ENCODE measurements at places on chromosomes 3 and 15.

- no peak for DNase-seq
Observed at GRCh38 chr15:54772663-54773062, 424.1 kb downstream of the RSL24D1 start.

GRCh38 chr3:155302481-155302880 lies 9.0 kb upstream of the STRIT1 start:
- DNase-seq = no peak

GRCh38 chr3:179150610-179151009 lies 2.5 kb downstream of the PIK3CA start:
- DNase-seq = no peak

- no peak for DNase-seq
Observed at GRCh38 chr3:170651260-170651845, 65.5 kb upstream of the SLC7A14 start.

- no peak for DNase-seq
Observed at GRCh38 chr3:135878501-135878900, 87.0 kb upstream of the PPP2R3A start.

- DNase-seq = no peak
Observed at GRCh38 chr3:46593979-46594378, 18.3 kb upstream of the FAM240A start.

- peak; percentile 29 for DNase-seq
Observed at GRCh38 chr15:63466378-63467192, 37.8 kb upstream of the USP3 start.

GRCh38 chr15:67389975-67390374 lies 131.0 kb upstream of the C15orf61 start:
- DNase-seq = no peak

DNA sequence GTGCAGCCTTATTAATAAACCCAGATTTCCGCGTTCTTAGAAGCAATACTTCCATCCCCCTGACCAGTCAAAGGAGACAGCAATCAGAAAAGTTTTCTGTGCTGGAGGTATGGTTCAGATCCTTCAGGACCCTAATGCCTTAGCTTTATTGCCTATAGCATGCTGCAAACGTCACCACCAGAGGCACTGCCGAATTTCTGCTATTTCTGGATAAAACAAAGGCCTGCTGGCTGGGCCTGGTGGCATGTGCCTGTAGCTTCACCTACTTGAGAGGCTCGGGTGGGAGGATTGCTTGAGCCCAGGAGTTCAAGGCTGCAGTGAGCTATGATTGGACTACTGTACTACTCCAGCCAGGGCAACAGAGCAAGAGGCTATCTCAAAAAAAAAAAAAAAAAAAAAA lies 407.2 kb downstream of the FOXP1 start:
- DNase-seq = no peak

DNA sequence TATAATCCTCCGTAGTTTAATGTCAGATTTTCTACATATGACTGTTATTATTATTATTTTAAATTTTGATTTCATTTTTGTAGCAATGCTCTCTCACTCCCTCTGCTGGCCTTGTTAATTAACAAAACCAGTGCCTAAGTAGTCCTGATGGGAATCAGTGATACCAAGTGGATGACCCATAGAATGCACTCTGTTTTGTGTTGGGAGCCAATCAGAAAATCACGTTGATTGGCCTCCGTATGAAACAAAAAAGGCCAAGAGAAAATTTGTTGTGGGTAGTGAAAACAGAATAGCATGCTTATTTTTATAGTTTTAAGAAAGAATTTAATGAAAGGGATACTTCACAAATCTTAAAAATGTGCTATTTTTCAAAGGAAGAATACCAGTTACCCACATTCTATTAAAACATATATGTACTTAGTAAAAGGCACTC lies 34.4 kb upstream of the MEIS2 start:
- DNase-seq = no peak

DNA sequence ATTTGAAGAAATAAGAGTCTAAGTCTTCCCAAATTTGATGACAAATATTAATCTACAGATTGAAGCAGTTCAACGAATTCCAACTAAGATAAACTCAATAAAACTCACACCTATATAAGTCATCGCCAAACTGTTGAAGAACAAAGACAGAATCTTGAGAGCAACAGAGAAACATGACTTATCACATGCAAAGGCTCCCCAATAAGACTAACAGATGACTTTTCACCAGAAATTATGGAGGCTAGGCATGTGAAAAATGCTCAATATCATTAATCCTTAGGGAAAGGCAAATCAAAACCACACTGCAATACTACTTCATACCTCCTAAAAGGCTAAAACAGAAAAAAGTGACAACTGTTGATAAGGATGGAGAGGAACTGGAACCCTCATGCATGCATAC lies 517.6 kb upstream of the SUCLG2 start:
- no peak for DNase-seq

GRCh38 chr3:177693616-177694264 lies 496.5 kb upstream of the TBL1XR1 start:
- no peak for DNase-seq

DNA sequence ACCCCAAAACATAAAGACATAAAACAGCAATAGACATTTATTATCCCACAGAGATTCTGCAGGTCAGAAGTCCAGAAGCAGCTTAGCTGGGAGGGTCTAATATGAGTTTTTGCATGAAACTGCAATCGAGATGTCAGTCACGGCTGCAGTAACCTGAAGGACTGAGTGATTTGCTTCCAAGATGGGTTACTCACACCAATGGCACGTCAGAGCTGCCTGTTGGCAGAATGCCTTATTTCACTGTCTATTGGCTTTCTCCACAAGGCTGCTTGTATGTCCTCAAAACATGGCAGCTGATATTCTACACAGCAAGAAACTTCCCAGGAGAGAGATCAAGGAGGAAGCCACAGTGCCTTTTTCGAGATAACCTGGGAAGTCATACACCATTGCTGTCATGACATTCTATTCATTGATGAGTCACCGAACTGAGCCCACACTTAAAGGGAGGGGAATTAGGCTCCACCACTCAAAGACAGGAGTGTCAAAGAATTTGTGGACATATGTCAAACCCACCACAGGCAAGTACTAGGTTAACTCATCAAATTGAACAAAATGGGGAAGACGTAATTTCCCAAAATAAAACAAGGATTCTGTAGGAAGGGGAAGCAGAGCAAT lies 122.2 kb downstream of the SYNPR start:
- DNase-seq = no peak

DNA sequence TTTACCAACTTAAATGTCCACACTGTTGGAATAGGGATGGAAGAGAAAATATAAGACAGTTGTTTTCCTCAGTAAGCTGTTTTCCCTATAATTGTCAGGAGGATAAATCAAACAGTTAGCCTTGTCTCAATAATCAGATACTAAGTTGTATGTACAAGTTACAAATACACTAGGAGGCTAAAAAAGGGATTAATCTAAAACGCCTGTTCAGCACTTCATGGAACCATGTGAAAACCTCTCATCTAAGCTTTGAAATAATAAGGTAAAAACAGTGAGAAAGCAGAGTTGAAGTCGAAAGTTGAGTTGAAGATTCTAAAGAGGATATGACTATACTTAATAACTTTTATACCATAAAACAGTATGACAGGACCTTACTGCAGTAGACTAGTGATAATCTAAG lies 62.0 kb downstream of the CALML4 start:
- no peak for DNase-seq

DNA sequence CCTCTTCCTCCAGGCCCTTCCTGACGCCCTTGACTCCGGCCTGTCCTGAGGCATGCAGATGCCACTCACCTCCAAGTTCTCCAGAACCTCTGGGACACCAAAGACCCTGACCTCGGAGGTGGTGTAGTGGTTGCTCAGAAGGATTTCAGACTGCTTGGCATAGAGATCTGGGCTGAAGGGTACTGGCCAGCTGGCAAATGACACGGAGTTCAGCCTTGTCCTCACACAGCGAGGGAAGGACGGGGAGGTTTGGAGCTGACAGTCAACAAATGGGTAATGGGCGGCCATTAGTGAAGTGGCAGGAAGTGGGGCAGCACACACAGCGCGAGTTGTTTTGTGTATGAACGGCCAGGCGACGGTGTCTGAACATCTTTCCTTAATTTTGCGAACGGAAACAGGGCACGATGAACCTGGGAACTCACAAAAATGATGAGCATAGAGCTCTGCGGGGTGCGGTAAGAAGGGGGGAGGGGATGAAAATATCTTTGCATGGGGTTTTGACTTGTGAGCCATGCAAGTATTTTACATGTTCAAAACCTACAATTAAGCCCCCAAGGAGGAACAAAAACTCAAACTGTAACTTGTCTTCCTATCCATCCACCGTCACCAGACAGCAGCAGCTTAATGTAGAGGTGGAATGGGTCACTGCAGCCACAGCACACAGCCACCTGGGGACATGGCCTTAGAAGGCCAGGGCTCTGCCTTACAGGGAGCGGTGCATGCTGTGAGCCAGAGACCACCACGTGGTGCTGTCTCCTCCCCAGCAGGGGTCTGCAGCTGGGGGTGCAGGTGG lies 43.6 kb upstream of the RPL32 start:
- no peak for DNase-seq

DNA sequence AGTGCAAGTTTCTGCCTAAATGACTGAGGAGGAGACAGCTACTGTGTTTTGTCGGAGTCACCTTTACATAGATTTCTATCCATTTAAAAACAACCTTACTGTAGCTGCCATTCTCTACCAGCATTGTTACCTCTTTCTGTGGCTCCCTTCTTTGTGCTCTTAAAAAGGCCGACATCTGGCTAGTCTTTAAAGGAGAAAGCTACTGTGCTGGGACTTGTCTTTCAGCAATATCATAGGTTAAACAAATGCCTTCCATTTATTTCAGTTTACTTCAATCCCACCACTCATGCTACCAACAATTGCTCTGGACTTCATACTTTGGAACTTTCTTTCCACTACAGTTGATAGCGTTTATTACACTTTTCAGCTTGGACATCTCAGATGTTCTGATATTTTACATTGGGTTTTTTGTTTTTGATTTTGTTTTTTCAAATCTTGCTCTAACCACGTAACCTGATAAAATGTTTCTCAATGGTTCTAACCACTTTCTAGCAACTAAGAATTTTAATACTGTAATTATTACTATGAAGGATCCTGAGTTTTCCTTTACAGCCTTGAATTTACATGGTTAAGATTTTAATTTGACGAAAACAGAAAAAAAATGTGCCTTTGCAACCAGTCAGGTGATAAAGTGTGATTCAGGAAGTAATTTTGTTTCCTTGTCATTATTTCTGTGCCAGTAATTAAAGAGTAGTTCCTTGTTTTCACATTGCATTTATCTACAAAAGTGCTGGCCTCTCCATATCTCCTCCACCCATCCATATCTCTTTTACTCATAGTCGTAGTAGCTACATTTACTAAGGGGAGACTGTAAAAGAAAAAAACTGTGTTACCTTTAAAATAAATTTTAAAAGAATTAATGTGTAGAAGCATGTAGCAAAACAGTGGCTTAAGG lies 1.3 kb upstream of the CBLB start:
- DNase-seq = no peak

GRCh38 chr15:60727260-60727659 lies 248.3 kb upstream of the ICE2 start:
- no peak for DNase-seq

- peak; percentile 65 for DNase-seq
Observed at GRCh38 chr3:52231502-52232278, 6.2 kb upstream of the TLR9 start.

- DNase-seq = no peak
Observed at GRCh38 chr3:157201648-157202278, 41.8 kb upstream of the CCNL1 start.

DNA sequence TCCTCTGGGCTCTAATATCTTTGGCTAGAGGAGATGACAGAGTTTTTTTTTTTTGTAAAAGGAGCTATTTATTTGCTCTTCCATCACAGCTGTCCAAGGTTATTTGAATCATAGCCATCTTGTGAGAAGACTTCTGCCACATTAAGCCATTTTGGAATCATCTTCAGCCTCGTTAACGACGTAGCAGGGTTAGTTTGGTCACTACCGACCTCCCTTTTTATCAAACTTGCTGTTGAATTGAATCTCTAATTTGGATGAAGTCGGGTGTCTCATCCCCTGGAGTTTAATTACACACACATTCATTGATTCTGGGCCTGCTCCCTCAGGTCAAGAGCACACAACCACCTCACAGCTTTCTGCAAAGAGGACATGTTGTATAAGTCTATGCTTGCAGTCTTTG lies 238.7 kb downstream of the CPNE4 start:
- DNase-seq = no peak

GRCh38 chr15:96252148-96252547 lies 78.4 kb upstream of the NR2F2 start:
- no peak for DNase-seq

DNA sequence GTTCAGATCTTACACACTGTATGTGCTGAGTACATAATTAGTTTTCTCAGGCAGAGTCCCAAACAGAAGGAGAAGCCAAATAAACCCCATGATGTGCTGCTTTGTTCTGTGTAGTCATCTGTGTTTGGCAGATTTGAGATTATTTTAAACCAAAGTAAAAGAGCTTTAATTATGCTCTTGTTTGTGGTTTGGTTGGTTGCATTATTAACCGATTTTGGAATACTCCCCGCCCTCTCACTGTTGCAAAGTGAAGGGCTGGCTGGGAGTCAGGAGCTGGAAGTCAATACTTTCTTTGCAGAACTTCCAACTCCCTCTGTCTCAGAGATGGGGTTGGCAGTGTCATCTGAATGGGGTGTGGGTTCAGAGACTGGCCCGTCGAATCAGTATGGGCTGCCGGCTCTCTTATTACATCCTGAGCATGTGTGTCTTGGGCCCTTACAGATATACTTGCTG lies 34.4 kb downstream of the SLCO3A1 start:
- DNase-seq = no peak

DNA sequence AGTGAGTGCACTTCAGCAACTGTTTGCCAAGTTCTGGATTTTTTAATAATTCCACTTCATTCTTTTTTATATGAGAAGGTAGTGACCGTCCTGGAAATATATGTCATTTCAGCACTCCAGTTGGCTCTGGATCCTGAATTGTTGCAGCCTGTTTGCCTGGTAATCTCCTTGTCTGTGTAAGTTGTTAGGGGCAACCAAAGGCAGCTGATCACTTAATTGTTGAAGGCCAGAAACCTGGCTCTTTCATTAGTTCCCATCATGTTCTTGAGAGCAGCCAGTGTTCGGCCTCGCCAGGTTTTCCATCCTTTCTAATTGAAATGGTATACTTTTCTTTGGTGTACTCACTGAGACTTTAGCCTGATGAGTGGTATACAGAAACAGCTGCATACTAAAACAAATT lies 168.6 kb downstream of the SOX2 start:
- DNase-seq = no peak

GRCh38 chr15:93307513-93307912 lies 218.5 kb upstream of the RGMA start:
- DNase-seq = no peak

- DNase-seq = no peak
Observed at GRCh38 chr15:41950489-41950888, 21.9 kb downstream of the EHD4 start.

Data from stimulated activated CD8-positive, alpha-beta memory T cell treated with anti-CD3 and anti-CD28 coated beads, Interleukin-7, amount 100 ng/mL, for 4 hours (primary cell).